ENCODE measurements at places on chromosomes 5 and 9.

DNA sequence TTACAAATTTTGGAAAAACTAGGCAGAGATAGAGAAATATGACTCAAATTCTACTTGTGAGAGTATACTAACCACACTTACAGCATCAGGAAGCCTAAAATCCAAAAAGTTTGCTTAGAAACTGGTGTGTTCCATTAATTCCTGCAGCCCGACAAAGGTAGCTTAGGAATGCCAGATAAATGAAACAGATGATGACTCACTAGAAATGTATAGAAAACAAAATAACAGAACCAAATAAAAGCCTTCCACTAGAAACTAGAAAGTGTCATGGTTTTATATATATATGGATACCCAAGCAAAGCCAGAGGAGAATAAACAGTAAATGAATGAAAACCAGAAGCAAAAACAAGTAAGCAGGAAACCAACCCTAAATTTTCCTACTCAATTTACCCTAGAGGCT, 272.2 kb upstream of the PRDM9 start:
- no peak for DNase-seq

- no peak for DNase-seq
These were observed 210.5 kb downstream of the ELAVL2 start for GRCh38 chr9:23615569-23615968.

DNA sequence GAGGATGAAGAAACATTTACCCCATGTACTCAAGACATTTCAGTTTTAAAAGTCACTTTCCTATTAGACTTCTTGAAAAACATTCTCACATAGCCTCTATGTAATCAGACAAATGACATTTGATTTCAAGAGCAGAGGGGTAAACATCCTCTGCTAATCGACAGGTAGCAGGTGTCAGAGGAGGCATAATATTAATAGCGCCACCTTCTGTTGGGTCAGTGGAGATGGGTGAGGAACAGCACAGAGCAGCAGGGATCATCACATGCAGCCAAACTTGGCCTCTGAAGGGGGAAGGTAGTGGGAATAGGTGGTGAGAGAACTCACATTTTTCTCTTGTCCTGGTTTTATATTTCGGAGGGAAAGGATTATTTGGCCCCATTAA, 3.3 kb upstream of the LSM11 start:
- no peak for DNase-seq

DNA sequence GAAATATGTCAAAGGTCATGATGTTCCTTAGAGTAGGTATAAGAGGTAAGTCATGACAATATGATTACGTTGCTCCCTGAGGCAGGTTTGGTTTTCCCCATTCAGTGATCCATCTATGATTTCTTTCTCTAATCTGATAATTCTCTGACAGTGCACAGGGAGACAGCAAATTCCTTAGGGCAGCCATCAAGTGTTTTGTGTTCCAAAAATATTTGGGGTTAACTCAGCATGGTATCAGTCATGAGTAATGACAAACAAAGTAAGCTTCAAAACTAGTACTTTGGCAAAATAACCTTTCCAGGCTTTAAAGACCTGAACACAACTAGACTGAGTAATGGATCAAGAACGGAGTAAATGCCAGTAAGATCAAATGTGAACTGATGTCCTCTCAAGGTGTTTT, 55.3 kb upstream of the SPATA31E1 start:
- no peak for DNase-seq

DNA sequence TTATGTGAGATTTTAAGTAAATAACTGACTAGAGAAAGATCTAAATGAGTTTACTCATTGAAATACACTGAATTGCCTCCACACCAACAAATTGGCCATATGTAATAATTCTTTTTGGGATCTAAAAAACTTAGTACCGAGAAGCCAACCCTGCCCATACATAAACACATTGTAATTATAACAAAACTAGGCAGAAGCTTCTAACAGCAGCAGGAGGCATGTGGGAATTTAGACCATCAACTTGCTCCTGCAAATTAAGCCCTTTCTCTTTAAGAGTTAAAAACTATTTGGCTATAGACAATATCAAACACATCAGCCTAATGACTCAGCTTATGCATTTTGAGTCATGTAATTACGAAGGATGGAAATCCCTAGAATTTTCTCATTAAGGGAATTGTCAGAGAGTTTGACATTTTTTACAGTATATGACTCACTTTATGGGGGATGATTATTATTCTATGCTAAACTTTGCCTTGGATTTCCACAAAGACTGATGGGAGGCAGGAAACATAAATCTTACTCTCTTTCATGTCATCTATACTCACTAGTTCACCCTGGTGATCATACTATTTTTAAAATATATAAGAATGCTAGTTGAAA, 1.0 kb downstream of the IL7R start:
- DNase-seq, result no peak

- DNase-seq, result no peak
These were observed 32.7 kb downstream of the KCNT1 start for GRCh38 chr9:135734616-135735144.

DNA sequence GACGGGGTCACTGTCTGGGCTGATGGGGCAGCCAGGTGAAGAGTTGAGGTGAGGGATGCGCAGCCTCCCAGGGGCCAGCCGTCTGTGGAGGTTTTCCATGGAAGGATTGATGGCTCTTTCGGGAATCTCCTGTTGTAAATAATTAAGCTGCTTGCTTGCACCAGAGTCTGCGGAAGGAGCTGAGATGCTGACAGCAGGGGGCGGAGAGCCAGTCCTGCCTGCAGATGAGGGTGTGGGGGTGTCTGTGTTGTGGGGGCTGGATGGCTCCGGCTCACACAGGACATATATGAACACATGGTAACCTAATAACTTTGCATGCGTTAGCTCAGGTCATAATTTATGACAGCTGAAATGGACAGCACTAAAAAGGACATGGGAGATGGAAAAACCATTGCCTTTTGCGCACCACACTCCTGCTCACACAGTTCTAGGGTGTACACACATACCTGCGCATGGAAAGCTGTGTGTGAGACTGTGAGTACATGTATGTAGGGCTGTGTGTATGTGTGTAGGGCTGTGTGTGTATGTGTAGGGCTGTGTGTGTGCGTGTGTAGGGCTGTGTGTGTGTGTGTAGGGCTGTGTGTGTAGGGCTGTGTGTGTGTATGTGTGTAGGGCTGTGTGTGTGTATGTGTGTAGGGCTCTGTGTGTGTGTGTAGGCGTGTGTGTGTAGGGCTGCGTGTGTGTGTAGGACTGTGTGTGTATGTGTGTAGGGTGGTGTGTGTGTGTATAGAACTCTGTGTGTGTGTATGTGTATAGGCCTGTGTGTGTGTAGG, 36.8 kb upstream of the SEMA4D start:
- DNase-seq, result no peak

All from stimulated activated CD8-positive, alpha-beta memory T cell treated with anti-CD3 and anti-CD28 coated beads, Interleukin-4, amount 100 ng/mL, for 4 hours (primary cell).